ENCODE measurements at places on chromosomes 13 and 19. TPM values are rescaled to one million over a fixed set of nuclear protein-coding genes. Genes with fewer than 3 reads are reported as not detected.

DNA sequence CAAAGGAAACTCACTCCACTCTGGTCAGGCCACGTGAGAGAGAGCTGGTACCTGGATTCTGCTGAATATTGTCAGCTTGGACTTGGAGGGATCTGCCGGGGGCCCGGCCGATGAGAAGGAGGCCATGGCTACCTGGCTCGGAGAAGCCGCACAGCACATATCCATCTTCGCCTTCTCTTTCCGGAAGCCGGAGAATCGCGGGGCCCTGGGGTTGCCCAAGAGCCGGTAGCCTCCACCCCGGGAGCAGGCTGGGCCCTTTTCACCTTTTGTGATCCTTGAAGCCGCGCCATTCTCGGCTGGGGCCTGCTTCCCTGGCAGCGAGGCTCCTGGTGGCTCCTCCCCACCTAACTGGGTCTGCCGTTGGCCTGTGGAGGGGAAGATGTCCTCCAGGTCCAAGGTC is 28.9 kb downstream of the ZNF541 start:
- no peak for DNase-seq

GRCh38 chr13:30071969-30072817 is 221.8 kb upstream of the UBL3 start:
- no peak for DNase-seq

- DNase-seq: peak; percentile 90
Observed at GRCh38 chr13:103031332-103031873, 34.8 kb downstream of the SLC10A2 start.

DNA sequence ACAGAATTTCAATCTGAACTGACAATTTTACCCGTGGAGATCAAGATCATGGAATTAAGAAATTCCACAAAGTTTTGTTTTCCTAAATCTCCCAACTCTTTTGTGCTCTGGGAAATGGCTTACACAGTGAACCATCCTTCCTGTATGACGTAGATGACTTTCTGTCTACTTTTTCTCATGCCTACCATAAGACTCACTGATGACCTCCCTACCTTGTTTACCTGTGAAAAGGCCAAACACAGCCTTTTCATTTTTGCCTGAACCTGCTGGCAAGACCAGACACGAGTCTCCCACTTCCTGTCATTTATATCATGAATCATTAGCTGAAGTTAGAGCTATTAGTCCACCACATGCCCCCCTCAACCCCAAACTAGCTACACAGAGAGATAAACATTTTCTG is 4.6 kb upstream of the KBTBD6 start:
- DNase-seq: no peak

RASL11A gene
- total RNA-seq: 0.41 TPM

- DNase-seq: no peak
Observed at GRCh38 chr13:76286178-76286577, 600.0 kb downstream of the KCTD12 start.

PGLYRP2 gene
- total RNA-seq: 0.26 TPM

ZNF761 gene
- total RNA-seq: 7.9 TPM

C1QTNF9B gene
- not detected for total RNA-seq

- no peak for DNase-seq
Observed at GRCh38 chr19:1028062-1028926, 1.9 kb downstream of the CNN2 start.

GRCh38 chr19:41225238-41226052 is 6.4 kb downstream of the AXL start:
- DNase-seq: no peak

DNA sequence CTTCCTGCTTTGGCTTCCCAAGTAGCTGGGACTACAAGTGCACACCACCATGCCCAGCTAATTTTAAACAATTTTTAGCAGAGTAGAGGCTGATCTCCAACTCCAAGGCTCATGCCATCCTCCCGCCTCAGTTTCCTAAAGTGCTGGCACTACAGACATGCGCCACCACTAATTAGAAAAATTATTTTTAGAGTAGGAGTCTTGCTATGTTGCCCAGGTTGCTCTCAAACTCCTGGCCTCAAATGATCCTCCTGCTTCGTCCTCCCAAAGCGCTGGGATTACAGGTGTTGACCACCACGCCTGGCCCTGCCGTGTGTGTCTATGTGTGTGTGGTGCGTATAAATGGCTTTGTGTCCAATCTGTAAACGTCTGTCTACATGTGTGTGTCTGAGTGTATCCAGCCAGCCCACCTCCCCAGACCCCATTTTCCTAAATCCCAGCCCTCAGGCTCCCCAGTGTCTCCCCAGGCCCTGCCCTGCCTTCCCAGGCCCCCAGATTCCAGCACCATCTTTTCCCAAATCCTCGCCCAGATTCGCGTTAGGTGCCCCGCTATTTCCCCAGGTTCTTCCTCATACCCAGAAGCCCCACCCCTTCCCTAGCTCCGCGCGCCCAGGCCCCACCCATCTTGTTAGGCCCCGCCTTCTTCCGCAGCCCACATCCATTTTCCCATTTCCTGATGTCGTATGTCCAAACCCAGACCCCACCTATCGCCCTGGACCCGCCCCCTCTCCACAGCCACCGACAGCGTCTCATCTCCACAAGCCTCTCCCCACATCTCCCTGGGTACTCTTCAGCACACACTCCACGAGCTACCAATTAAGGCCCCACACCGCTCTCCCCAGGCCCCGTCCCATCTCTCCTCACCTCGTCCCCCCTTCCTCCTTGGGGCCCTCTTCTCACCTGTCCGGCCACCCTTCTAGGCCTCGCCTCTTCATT is 24.9 kb downstream of the SLC8A2 start:
- no peak for DNase-seq

DNA sequence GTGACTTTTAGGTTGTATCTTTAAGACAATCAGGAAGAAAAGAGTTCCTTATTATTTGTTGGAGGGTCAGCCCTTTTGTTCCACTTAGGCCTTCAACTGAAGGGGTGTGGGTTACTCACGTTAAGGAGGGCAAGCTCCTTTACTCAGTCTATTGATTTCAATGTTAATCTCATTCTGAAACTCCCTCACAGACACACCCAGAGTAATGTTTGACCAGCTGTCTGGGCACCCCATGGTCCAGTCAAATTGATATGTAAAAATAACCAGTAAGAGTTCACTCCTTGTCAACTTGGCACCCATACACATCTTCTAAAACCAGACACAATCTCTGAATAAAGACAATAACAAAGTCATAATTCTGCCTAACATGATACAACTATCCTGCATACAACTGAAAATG is 292.9 kb downstream of the KLF5 start:
- DNase-seq: no peak

ZNF568 gene
- 0.48 TPM for total RNA-seq

DNA sequence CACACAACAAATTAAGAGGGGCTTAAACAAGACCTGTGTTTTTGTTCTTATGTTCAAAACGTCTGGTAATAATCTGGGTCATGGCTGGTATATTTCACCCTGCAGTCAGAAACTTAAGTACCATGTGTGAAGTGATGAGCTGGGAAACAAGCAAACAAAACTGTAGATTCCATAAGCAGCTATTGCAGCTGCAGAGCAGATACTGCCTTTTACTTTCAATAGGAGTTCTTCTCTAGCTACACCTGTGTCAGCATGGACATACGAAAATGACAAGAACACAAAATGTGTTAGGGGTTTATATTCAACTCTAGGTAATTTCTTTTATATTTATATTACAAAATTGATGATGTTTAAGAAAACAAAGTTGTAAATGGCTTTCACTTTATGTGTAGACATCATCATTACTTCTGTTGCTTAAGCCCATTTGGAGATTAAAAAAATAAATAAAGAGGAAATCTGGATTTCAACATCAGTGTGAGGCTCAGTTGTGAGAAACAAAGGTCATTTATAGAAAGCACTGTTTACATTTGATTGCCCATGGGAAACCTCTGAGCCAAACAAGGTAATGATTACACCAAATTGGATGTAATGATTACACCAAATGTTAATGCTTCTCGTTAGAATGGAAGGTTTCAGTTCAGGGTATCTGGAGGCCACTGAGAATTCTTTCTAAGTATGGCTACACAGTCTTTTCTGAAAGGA is 451.0 kb upstream of the SLC10A2 start:
- peak; percentile 57 for DNase-seq

SLC25A42 gene
- total RNA-seq: 17.0 TPM

DNA sequence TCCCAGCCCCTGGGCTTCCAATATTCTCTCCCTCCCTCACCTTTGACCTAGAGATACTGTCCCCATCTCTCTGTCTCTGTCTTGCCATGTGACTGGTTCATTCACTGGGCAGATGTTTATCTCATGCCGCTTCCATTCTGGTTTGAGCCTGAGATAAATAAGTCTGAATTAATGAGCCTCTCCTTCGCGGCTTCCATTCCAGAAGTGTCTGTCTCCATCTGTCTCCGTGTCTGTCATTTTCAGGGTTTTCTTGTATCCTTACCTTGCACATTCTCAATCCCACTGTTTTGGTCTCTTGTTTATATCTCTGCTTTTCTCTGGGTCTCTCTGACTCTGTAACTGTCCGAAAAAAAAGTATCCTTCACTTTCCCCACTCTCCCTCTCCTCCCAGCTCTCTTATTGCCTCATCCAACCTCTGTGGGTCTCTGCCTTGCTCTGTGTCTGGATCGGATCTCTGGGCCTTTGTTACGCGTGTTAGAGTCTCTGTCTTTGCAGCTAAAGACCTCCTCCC is 4.3 kb downstream of the SPHK2 start:
- DNase-seq: no peak

DNA sequence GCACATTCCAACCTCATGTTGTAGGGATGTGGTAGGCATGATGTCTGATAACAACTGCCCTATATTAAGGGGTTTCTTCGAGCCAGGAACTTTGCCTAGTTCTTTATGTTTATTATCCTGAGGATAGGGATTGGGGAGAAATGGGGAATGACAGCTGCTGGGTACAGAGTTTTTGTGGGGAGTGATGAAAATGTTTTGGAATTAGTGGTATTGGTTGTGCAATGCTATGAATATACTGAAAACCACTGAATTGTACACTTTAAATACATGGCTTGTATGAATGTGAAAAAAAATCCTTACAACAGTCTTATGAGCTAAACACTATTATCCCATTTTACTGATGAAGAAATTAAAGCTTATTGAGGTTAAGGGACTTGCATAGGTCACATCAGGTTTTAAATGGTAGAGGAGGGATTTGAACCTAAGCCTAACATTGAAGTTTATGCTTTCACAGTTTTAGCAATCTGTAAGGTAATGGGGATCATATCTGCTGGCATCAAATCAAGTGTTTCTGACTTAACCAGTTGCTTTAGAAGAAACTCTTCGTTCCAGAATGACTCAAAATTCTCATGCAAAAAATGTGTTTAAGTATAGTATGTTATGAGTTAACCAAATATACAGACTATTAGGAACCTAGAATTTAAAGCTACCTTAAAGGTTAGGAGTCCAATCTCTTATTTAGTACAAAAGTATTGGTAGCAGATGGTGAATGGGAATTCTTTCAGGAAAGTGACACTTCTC is 61.4 kb downstream of the ERCC5 start:
- DNase-seq: peak; percentile 25

GRCh38 chr13:29743201-29743786 is 107.1 kb downstream of the UBL3 start:
- DNase-seq: no peak

ZNF98 gene
- total RNA-seq: not detected

- DNase-seq: no peak
Observed at GRCh38 chr13:45365558-45365885, 24.5 kb upstream of the TPT1 start.

GRCh38 chr19:4012092-4012974 is 4.8 kb downstream of the PIAS4 start:
- DNase-seq: no peak

DNA sequence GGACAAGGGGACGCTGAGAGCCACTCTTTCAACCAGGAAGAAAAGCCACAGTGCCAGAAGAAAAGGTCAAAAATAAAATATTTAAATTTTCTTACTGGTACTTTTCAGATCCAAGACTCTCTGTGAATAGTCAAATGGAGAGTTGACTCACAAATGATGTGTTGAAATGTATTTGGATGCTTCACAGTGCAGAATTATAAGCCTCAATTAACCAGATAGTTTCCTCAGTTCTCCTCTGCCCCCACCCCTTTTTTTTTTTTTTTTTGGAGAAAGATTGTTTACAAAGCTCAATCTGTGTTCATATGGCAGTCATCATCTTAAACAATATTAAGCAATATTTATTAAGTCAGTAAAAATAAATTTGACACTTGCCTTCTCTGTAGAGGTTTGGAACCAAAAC is 470.8 kb downstream of the FGF9 start:
- no peak for DNase-seq
